ENCODE measurements at places on chromosomes 6 and 20.

GRCh38 chr6:16392010-16392409 is 153.6 kb downstream of the GMPR start:
- DNase-seq: no peak

DNA sequence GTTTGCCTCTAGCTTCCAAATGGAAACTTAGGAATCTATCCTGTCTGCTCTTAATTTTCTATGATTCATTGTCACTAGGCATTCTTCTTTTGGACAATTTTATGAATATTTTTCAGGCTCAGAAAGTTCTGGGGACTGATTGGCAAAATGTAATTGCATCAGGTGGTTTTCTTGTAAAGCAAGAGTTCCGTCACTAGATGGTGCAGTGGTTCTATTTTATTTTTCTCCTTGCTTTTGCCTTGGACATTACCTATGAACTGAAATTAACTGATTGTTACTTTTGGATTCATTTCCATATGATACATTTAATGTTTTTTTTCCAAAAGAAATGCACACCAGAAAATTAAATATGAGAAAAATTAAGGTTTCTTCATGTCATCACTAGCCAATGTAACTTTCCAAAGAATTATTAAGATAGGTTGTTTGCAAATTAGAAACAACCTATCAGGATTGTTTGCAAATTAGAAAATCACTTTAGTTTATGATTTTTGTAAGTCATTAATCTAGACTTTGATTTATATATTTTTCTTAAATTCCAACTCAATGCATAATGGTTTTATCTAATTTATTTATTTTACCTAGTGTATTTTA is 48.0 kb downstream of the TMEM170B start:
- DNase-seq: no peak

DNA sequence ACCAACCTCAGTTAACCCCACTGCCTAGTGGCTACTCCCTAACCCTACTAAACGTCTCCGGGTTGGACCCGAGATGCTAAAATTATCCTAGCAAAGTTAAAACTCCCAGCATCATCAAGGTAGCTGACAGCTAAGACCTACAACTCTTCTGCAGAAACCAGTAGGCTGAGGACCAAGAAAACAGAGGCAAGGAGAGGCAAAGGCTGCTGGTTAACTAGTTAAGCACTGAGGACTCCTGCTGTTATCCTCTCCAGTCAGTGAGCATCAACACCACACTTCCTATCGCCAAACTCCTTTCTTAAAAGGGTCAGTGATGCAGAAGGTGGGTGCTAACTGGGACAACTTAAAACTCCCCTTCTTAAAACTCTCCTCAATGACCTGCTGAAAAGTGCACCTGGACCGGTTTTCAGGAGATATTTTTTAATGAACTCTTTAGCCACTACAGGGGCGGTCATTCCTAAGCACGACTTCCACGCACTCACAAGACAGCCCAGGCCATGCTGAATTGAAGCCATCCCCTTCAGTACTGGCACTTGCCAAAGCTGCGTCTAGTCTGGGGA is 1.7 kb downstream of the TRERF1 start:
- no peak for DNase-seq

- DNase-seq: peak; percentile 48
These were observed 39.4 kb upstream of the KCNK16 start for GRCh38 chr6:39361657-39362486.

DNA sequence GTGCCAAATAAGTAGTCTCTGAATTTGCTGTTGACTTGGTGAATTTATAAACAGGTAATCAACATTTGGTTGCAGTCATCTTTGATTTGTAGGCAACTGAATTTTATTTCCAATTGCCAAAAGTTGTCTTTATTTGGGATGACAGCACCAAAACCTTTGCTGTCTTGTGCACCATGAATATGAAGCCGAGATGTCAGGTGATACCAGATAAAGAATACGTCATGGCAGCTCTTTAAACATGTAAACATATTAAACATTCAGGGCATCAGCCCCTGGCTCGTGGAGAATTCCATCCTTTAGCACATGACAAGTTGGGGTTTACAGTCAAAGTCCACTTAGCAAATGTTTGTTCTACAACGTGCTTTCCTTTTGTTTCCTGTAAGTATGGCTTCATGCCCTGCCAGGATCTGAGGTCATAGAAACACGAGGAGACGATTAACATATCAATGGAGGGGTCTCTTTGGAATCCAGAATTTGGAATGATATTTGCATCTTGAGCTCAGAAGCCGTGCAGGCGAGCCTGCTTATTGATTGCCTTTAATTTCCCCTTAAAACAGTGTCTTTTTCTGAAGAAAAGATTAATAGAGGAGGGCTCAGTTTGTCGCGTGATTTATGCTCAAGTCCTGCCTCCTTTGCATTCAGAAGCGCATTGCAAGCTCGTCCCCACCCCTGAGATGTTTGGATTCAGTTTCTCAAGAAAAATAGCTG is 170.2 kb upstream of the ZNF217 start:
- DNase-seq: no peak

- peak; percentile 18 for DNase-seq
These were observed 57.8 kb upstream of the ARID1B start for GRCh38 chr6:156719395-156719719.
